Activated CD4-positive, CD25-positive, alpha-beta regulatory T cell treated with anti-CD3 and anti-CD28 coated beads, Interleukin-2, amount 50 U/mL, for 72 hours (primary cell): ENCODE measurements at places on chromosomes 4 and X.

GRCh38 chr4:15333692-15334633 lies 93.9 kb upstream of the C1QTNF7 start:
- DNase-seq: no peak

DNA sequence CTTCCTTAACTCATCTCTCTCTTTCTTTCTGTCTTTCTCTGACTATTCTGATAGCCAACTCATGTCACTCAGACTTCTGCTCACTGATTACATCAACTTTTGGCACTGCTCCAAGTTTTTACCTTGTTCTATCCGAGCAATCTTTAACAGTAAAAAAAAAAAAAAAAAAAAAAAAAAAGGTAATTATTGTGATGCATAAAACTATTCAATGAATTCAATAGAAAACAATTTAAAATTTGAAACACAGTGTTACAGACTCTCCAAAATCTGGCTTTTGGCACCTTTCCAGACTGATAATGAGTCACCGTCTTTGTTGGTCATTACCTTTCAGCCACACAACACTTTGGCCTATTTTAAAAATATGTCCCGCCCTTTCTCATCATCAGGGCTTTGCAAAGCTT lies 229.5 kb downstream of the GALNTL6 start:
- DNase-seq: no peak

DNA sequence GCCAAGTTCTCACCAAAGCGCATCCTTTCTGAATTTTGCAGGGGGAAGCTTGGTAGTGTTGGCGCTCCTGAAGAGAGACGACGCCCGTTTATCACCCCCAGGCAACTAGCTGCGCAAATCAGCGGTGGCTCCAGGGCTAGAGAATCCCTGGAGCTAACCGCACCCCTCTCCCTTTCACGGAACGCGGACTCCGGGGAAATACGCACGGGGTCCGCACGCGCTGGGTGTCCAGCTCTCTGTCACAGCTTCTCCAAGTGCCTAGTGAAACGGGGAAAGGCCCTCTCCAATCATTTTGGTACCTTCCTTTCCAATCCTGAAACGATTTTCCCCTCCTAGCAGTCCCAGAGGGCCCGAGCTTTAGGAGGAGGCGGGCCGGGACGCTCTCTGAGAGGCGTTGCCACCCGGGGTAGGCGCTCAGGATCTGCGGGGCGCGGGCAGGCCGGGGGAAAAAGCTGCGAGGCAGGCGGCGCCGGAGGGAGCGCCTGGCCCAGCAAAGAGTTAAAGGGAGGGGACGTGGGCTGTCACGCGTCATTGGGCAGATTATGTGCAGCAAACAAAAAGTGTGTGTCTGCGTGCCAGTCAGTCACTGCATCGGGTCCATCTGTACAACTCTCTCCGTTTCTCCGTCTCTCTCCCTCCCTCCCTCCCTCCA lies at the start of gene PRDM8:
Gene PRDM8, plus strand, starts transcription at position 582 of the 652 bp plus-strand sequence. CDS start 2,578 bp downstream, outside the sequence.
- DNase-seq: no peak

- DNase-seq: no peak
These were observed 69.7 kb upstream of the WWC2 start for GRCh38 chr4:183029365-183029764.

GRCh38 chrX:45850197-45850774 lies 649.6 kb upstream of the DIPK2B start:
- DNase-seq: peak; percentile 37

GRCh38 chr4:5553801-5554200 lies 154.6 kb downstream of the EVC2 start:
- no peak for DNase-seq

GRCh38 chr4:60981534-60981933 lies 218.6 kb upstream of the ADGRL3 start:
- DNase-seq: no peak

DNA sequence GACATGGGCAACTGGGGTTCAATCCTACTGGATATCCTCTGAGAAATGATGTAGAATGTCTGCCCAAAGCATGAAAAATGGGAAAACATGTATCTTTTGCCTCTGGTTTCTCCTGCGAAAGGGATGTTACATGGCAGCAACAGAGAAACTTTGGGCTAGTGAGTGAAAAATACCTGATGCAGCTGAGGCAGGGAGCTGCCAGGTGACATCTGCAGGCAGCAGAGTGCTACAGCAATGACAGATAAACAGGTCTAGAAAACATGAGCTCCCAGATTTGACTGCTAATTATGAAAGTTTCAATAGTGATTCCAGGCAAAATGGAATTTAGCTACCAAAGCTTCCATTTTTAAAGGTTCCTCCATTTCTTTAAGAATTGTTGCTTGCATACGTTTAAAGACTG lies 4.8 kb upstream of the CXCL1 start:
- DNase-seq: no peak

DNA sequence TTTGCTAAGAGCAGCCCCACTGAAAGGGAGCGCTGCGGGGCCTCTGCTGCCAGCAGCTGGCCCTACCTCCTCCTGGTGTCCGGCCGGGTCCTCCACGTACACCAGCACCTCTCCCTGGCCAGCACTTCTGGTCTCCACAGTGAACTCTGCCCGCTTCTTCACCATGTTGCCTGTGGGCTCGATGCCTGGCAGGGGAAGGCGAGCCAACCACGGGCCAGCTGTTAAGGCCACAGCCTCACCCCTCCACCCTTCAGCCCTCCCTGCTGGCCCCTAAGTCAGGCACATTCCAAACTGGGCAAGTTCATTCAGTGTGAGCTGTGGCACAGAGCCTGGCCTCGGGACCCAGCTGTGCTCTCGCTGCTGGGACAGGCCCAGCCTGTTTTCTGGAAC lies 7.8 kb downstream of the FLNA start:
- DNase-seq: no peak

DNA sequence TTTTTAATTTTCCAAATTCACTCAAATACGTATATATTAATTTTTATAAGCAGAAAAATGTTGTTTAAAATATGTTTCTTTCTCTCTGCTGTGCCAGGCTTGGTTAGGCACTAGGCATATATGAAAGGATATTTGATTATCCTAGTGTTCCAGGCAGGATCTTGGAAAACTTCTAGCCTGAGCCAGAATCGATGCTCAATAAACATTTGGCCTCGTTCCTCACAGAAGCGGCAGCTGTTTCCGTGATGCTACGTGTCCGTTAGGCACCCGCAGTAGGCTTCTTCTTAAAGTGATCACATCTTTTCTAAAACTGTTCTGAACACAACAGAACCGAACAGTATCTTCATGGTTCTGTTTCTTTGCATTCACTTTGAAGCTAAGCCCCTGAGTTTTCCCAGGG lies 50.1 kb upstream of the CRMP1 start:
- DNase-seq: no peak

GRCh38 chrX:153448556-153449367 lies 2.9 kb upstream of the TREX2 start:
- no peak for DNase-seq

DNA sequence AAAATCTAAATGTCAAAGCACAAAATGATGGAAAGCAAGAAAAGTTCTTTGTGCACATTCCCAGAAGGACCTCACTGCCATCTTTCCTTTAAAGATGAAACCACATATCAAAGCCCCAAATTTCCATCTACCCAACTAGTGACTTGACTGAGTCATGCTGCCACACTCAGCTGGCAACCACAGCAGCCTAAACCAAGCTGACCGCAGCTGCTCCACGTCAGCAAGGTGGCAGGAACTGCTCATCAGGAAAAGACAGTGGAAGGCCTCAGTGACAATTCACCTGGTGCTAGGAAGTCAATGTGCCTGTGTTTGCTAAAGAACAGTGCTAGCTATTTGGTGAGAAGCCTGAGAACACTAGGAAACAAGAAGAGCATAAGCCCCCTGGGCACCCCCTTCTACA lies 26.1 kb downstream of the ACOX3 start:
- DNase-seq: no peak

- DNase-seq: no peak
These were observed 68.0 kb downstream of the NFKB1 start for GRCh38 chr4:102569200-102569599.
